Activated naive CD8-positive, alpha-beta T cell treated with anti-CD3 and anti-CD28 coated beads, Interleukin-2, amount 50 U/mL, for 16 hours (primary cell): ENCODE measurements at places on chromosomes 13 and 19.

DNA sequence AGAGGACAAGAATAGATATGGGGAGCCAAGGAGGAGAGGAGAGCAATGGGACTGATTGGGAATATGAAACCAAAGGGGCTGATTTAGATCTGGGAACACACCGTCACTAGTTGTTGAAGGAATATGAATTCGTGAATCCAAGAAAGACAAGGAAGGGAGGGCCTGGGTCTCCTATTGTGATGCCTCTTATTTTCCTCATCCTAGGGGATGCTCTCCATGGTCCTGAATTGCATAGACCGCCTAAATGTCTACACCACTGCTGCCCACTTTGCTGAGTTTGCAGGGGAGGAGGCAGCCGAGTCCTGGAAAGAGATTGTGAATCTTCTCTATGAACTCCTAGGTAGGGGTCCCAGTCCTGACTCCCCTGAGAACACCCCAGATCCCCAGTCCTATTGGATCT is 21.5 kb downstream of the RYR1 start:
- DNase-seq: no peak

GRCh38 chr13:61751039-61751438 is 335.4 kb upstream of the PCDH20 start:
- no peak for DNase-seq

GRCh38 chr19:8504171-8504570 is 1.7 kb upstream of the PRAM1 start:
- DNase-seq: no peak

DNA sequence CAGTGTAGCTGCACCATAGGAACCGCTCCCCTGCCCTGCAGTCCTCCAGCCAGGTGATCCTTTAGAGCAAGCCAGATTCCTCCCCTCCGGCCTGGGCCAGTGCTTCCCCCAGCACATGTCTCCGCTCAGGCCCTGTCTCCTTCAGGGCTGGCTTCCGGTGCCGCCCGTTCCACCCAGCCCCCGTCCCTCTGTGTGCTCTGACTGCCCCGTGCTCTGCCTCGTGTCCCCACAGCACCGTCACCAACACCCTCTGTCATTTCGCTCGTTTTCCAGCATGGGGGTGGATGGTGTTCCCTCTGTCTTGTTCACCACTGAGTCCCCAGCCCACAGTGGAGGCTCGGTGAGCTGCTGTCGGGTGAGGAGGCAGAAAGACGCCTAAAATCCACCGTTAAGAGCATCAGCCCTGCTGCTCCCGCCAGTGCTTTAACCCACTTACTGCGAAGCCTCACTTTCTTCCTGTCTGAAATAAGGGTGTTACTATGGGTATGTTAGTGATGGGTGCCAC is 54.5 kb downstream of the TSSK6 start:
- peak; percentile 29 for DNase-seq

DNA sequence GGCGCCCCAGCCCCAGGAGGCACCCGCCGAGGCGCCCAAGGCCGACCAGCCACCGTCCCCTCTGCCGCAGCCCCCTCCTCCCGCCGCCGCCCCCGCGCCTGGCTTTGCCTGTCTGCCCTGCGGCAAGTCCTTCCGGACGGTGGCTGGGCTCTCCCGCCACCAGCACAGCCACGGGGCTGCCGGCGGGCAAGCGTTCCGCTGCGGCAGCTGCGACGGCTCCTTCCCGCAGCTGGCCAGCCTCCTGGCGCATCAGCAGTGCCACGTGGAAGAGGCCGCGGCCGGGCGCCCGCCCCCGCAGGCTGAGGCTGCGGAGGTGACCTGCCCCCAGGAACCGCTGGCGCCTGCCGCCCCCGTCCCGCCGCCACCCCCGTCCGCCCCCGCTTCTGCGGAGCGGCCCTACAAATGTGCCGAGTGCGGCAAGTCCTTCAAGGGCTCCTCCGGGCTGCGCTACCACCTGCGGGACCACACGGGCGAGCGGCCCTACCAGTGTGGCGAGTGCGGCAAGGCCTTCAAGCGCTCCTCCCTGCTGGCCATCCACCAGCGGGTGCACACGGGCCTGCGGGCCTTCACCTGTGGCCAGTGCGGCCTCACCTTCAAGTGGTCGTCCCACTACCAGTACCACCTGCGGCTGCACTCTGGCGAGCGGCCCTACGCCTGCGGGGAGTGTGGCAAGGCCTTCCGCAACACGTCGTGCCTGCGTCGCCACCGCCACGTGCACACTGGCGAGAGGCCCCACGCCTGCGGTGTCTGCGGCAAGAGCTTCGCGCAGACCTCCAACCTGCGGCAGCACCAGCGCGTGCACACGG is 2.6 kb upstream of the NAT14 start:
- DNase-seq: no peak

DNA sequence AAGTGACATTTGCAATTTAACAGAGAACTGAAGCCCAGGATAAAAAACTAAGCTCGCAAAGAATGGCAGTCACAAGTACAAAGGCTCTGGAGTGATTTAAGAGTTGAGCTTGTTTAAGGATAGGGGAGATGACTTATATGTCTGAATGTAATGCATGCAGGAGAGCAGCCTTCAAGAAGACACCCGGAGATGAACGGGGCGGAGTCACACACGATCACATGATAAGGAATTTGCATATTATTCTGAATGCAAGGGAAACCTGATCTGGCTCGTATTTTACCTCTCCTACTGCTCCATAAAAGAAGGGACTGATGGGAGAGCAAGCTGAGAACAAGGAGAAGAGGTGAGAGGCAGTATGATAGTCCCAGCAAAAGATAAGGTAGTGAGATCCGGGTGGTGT is 12.9 kb downstream of the TBC1D4 start:
- DNase-seq: no peak

DNA sequence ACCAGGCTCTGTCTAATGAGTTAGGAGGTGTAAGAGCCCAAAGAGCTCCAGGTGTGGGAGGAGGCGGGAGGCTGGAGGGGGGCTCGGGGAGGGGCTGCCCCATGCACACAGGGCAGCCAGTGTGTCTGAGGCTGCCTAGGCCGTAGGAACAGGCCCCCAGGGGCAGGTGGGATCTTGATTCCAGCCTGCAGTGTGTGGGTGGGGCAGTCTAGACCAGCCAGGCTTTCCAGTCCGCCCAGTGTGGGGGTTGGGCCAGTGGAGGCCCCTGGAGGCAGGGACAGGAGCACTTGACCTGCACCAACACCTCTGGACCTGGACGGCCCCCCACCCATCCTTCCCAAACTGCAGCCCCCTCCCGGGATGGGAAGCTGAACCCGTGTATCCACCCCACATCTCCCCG is 5.4 kb upstream of the CAMSAP3 start:
- no peak for DNase-seq

DNA sequence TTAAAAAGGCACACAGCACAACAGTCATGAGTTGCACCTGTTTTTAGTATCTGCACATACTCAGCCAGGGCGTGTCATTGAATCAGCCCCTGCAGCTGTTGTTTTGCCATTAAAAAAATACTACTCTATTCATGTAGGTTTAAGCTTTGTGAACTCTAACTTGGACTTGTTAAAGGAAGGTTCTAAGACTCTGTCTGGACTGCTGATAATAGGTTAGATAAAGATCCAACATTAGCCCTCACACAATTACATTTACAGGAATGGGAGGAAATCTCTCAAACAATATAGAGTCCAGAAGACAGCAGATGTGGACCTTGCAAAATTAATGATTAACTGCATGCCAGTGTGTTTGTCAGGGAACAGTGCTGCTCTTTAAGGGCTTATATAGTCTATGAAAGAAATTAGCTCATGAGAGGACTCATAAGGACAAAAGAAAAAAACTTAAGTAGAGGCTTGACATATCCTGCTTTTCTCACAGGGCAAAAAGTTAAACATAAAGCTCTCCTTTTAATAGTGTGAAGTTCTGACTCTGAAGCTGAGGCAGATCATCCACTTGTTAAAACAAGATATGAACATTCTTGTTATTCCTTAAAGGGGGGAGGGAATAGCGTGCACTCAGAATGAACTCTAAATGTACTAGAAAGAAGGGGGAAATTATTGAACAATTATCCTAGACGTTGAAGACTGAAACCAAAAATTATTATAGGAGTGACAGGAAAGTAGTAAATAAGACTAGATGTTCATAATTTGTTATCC is 243.6 kb downstream of the NDFIP2 start:
- DNase-seq: no peak

DNA sequence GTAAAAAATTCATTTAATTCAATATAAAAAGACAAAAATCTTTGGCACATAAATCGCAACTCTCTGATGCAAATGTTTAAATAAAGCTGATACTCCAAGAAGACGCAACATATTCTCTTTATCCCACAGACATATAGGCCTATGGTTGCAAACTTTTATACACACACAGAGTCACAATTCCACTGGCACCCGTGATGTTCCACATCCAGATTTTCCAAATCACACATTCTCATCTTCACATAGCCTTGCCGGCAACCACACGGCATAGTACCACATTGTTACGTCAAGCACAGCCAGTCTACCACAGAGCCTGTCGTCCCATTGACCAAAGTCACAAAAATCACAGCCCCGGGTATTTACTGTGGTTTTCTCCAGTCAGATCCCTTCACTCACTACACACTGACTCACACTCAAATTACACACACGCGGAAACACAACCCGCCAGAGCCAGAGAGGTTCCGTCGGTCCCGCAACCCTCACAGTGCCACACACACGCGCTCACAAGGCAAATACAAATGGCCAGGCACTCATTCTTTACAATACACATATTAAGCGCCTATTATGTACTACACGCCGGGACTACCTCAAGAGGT is 546 bp upstream of the ZNF546 start:
- no peak for DNase-seq

DNA sequence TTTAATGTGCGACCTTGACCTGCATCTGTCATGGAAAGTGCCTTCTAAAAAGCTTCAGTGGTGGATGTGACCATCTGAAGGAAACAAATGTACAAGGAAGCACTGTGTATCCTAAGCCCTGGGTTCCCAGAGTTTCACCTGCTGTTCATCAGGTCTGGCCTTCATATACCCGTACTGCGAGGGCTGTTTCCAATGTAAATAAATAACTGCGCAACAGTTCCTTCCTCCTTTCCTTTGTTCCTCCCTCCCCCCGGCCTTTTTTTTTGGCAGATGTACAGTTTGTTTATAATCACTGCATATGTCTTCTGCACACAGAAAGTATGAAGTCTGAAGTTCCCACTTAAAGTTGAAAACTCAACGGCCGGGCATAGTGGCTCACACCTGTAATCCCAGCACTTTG is 5.2 kb downstream of the FAAP24 start:
- DNase-seq: no peak

- no peak for DNase-seq
Observed at GRCh38 chr19:29771708-29772414, 39.9 kb upstream of the CCNE1 start.

- DNase-seq: no peak
Observed at GRCh38 chr13:58379221-58379620, 747.7 kb downstream of the PCDH17 start.

GRCh38 chr19:57320180-57321084 is at the start of gene ZNF543:
Gene ZNF543 (plus strand): TSS chr19:57320472. CDS start chr19:57320854, 382 bp downstream.
- peak; percentile 85 for DNase-seq

DNA sequence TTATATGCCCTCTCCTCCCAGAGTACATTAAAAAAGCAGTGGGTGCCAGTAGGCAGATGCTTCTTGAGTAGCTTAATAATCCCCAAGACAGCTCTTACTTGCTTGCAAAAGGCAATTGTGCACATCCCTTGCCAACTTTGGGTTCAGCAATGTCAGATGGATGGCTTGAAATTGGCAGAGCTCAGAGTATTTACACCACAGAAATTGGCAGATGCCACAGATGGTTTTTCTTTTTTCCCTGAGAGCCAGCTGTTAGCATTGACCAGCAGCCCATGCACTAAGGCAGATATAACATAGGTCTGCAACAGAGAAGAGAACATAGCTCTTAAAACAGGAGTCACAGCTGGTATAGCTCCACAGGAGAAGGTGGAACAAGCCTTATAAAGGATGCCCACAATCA is 18.4 kb upstream of the RNASEH2B start:
- no peak for DNase-seq

- DNase-seq: no peak
Observed at GRCh38 chr13:99911069-99911964, 60.2 kb downstream of the ZIC5 start.

DNA sequence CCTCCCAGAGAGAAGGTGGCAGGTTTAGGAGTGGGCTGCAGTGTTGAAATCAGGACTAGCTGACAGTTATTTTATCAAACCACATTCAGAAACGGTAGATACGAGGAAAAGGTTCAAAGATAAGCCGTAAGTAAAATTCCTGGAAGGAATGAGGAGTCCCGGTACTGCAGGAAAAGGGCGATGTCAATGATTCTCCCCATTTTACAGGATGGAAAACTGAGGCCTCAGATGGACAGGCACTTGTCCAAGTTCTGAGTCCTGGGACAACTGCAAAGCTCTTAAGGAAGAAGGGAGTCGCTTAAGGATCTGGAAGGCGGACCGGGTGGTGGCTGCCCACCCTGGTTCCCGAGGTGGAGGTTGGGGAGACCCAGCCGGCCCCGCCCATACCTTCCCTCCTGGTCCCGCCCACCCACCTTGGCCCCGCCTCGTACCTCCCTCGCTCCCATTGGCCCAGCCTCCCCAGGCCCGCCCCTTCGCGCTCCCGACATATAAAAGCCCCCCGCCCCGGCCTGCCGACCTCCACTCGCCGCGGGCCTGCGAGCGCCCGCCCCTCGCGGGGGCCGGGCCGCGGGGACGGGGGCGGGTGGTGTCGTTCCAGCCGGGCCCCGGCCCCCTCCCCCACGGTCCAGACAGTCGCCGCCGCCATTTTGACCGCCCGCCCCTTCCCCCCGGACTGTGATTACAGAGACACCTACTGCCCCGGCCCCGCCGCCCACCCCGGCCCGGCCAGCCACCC is 603 bp downstream of the RFX1 start:
- DNase-seq: peak; percentile 73

DNA sequence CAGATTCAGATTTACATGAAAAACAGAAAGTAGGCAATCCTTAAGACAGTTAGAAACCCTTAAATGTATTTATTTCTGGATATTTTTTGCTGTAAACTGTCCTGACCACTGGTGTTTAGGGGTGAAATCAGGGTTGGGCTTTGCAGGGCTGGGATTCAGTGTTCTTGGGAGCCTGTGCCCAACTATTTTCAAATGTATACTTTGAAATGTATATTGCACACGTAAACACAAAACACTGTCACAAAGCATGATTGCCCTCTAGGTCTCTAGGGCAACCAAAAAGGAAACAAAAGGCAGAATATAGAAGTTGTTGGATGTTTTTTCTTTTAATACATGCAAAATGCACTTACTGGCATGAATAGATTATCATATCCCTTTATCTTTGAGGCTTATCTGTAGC is 1185.4 kb downstream of the DIAPH3 start:
- no peak for DNase-seq

- DNase-seq: no peak
Observed at GRCh38 chr13:107713314-107713713, 502.0 kb downstream of the LIG4 start.

DNA sequence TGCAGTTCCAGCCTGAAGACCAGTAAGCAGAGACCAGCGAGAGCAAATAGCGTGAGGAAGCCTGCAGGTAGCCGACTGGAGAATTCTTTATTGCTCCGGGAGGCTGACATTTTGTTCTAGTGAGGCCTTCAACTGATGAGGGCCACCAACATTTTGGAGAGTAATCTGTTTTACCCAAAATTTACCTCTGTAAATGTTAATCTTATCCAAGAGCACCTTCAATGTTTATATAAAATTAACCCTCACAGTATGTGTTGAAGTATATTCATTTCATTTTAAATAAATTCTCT is 546.4 kb upstream of the SLITRK5 start:
- no peak for DNase-seq

GRCh38 chr13:41394166-41394565 is 63.2 kb upstream of the RGCC start:
- DNase-seq: no peak

- no peak for DNase-seq
Observed at GRCh38 chr13:62246581-62246980, 830.9 kb upstream of the PCDH20 start.
